ENCODE measurements at places on chromosomes 6 and 20. TPM values are rescaled to one million over a fixed set of nuclear protein-coding genes. Genes with fewer than 3 reads are reported as not detected.

Gene FAM217A
- total RNA-seq = not detected

Gene CENPB
- total RNA-seq = 82.1 TPM

Gene MICB
- 25.8 TPM for total RNA-seq

Gene NRM
- total RNA-seq = 36.9 TPM

Gene MTO1
- 46.8 TPM for total RNA-seq

Gene PSORS1C2
- total RNA-seq = not detected

Gene LINC00237
- total RNA-seq = not detected

GRCh38 chr20:64113796-64114355 lies 6.5 kb upstream of the NPBWR2 start:
- no peak for ATAC-seq
- H3K36me3 ChIP-seq = no peaks in the 10 kb centered on the region
- H3K4me1 ChIP-seq = no peaks in the 10 kb centered on the region
- no peak overlapping the region for H3K4me3 ChIP-seq
- no peak overlapping the region for H3K27ac ChIP-seq

DNA sequence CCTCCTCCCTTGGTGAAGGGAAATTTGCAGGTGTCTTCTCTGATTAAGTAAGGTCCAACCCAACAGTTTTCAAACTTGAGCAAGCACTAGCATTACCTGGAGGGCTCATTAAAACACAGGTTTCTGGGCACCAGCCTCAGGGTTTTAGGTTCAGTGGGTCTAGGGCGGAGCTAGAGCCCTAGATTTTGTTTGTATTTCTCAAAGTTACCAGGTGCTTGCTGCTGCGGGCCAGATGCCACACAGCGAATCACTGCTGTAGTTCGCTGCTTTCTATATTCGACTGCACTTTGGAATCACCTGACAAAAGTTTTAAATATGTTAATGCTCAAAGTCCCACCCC lies 869 bp downstream of the COL21A1 start:
- H3K36me3 ChIP-seq = no peaks in the 10 kb centered on the region
- no peaks in the 10 kb centered on the region for H3K4me1 ChIP-seq
- H3K4me3 ChIP-seq = no peak overlapping the region
- no peak overlapping the region for H3K27ac ChIP-seq
- peaks cover 7% of the 10 kb centered on the region for H3K27me3 ChIP-seq

DNA sequence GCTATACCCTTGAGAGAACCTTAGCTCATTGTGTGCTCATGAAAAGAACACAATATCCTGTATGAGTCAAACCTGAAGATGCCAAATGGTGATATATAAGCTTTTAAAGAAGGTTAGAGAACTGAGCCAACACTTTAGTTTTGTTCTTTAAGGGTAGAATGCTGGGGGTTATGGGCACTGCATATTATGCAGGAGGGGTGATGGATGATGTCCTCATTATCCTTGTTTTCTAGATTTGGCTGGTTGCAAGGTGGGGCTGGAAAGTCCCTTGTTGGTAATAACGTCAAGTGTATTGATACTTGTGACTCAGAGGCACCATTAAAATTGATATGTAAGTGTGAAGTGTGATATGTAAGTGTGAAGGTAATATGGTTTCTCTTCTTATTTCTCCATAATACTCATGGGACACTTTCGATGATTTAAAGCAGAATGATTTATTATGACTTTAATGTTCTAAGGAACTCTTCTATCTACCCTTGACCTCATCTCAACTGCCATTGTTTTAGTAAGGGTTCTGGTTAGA lies 113.7 kb upstream of the DTNBP1 start:
- no peaks in the 10 kb centered on the region for H3K36me3 ChIP-seq
- H3K27me3 ChIP-seq = no peaks in the 10 kb centered on the region
- H3K27ac ChIP-seq = peak overlapping the region; percentile 94

DNA sequence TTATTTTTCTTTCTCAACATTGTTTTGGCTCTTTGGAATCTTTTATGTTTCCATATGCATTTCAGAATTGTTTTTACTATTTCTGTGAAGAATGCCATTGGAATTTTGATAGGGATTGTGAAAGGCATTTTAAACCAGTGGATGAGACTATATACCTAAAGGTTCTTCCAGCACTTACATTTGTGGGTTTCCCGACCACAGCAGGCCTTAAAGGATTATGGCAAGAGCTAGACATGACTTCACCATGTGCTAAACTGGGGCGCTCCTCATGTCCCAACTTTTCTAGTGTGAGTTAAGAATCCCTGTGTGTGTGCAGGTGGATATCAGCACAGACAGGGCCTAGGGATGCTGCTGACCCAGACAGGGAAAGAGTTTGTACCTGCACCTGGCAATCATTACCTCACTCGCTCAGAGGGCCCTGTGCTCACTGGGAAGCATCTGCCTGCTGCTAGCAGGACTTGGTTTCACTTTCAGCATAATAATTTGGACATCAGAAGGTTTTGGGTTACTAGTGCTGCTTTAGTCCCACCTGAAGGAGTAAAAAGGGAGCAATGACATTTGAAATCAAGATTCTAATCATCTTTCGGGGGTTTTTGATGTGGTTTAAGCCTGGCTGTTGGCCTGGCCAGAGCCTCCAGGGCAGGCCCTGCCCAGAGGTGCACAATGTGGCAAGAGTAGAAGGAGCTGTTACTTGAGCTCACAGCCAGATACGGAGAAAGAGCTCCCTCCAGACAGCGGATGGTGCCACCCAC lies 137.1 kb downstream of the CDC5L start:
- H3K27me3 ChIP-seq = peaks cover 19% of the 10 kb centered on the region
- H3K4me1 ChIP-seq = no peaks in the 10 kb centered on the region
- H3K36me3 ChIP-seq = no peaks in the 10 kb centered on the region
- H3K4me3 ChIP-seq = no peak overlapping the region
- H3K27ac ChIP-seq = no peak overlapping the region

GRCh38 chr6:11328613-11329247 lies 96.3 kb upstream of the NEDD9 start:
- no peak overlapping the region for H3K4me3 ChIP-seq
- ATAC-seq = no peak
- H3K4me1 ChIP-seq = peaks cover 64% of the 10 kb centered on the region
- H3K27ac ChIP-seq = no peak overlapping the region

- ATAC-seq = no peak
- no peak overlapping the region for H3K4me3 ChIP-seq
- H3K4me1 ChIP-seq = no peaks in the 10 kb centered on the region
- peaks cover 5% of the 10 kb centered on the region for H3K27me3 ChIP-seq
These were observed 76.7 kb upstream of the ZFP64 start for GRCh38 chr20:52268184-52268749.

DNA sequence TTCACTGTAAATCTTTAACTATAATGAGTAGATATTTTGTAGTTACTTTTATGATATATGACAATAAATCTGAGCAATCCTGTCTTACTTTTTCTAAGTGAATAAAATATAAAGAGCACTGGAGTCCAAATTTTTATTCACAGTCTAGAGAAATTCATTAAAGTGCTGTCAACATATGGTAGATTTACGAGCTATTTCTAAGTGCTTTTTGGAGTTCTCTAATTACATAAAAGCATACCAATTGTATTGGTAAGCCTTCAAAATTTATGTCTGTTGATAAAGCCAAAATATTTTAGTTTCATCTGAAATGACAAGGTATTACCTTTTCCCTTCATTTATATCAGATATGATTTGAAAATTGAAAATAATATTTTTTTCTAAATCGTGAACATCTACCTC lies 75.4 kb downstream of the MAN1A1 start:
- ATAC-seq = no peak
- no peak overlapping the region for H3K4me3 ChIP-seq
- peaks cover 30% of the 10 kb centered on the region for H3K36me3 ChIP-seq
- H3K27me3 ChIP-seq = no peaks in the 10 kb centered on the region
- no peak overlapping the region for H3K27ac ChIP-seq

DNA sequence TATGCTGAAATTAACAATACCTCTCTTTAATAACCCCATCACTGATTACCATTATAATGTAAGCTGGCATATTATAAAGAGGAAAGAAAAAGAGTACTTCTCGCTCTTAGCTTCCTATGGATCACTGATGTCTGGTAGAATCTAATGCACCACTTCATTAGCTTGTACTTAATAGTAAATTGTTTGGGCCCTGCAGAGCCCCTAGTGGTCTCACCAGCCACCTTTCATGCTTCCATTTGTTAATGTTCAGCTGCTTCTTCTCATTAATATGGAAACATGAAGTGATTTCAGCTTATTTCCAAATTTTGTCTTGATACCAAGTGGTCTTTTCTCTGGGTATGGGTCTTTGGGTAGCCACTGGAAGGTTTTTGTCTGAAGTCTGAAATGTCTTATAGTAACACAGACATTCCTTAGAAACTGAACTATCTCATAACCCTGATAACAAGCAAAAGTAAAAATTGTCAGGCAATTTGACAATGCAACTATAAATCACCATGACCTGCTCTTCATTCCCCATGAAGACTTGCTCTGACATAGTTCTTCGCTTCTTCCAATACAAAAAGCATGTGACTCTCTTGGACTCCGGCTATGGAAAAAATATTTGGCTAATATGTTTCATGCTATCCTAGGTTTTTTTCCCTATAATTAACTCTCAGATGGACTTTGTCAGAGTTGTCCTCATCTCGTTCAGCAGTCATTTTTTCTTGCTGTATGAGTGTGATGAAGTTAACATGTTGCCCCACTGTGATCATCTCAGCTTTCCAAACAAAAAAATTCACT lies 395.8 kb upstream of the MARCKS start:
- H3K27me3 ChIP-seq = no peaks in the 10 kb centered on the region
- H3K27ac ChIP-seq = no peak overlapping the region
- H3K36me3 ChIP-seq = no peaks in the 10 kb centered on the region
- no peak overlapping the region for H3K4me3 ChIP-seq

- no peaks in the 10 kb centered on the region for H3K36me3 ChIP-seq
- H3K4me3 ChIP-seq = no peak overlapping the region
- no peak for ATAC-seq
These were observed 812.8 kb upstream of the SLC35B3 start for GRCh38 chr6:9248133-9248532.

- peaks cover 11% of the 10 kb centered on the region for H3K36me3 ChIP-seq
- H3K4me3 ChIP-seq = peak overlapping the region; percentile 76
- peaks cover 65% of the 10 kb centered on the region for H3K4me1 ChIP-seq
- no peaks in the 10 kb centered on the region for H3K27me3 ChIP-seq
These were observed 21.7 kb downstream of the SERPINB9 start for GRCh38 chr6:2881423-2881822.

- H3K27ac ChIP-seq = no peak overlapping the region
- ATAC-seq = no peak
- no peak overlapping the region for H3K4me3 ChIP-seq
- no peaks in the 10 kb centered on the region for H3K36me3 ChIP-seq
- no peaks in the 10 kb centered on the region for H3K27me3 ChIP-seq
These were observed 93.6 kb downstream of the RIMS1 start for GRCh38 chr6:71979911-71980310.
